NB4 (cell line): ENCODE measurements at places on chromosomes 13 and 19.

- no peak for DNase-seq
Observed at GRCh38 chr13:71751073-71751472, 115.9 kb downstream of the DACH1 start.

- no peak for DNase-seq
Observed at GRCh38 chr13:40460116-40460515, 206.3 kb downstream of the FOXO1 start.

DNA sequence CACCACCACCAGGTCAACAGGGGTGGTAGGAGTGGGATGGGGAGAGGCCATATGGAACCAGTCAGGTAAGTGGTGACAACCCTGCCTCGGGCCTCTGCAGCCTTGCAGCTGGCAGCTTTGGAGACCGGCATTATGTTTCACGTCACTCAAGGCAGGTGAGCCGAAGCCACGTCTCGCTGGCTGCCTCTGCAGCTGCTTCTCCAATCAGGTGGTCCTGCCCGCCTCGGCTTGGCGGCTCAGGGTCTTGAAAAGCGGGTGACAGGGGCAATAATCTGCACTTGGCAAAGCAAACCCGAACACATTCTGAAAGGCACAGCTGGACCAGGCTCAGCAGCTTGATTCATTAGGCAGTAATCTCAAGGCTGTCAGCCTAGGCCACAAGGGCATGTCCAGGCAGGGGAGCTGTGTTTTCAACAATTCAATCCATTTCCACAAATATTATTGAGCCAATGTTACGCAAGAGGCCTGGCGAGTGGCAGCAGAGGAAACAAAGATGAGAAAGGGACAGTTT lies 77.4 kb upstream of the PCDH8 start:
- no peak for DNase-seq

GRCh38 chr13:20654156-20654555 lies 49.3 kb upstream of the IL17D start:
- no peak for DNase-seq

DNA sequence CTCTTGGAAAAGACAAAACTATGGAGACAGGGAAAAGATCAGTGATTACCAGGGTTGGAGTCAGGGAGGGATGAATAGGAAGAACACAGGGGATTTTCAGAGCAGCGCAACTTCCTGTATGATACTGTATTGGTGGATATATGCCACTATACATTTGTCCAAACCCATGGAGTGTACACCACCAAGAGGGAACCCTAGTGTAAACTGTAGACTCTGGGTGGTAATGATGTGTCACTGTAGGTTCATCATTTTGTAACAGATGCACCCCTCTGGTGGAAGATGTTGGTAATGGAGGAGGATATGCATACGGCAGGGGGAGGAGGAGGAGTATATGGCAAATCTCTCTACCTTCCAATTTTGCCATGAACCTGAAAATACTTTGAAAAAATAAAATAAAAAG lies 68.1 kb downstream of the UFM1 start:
- peak; percentile 33 for DNase-seq

GRCh38 chr13:110374431-110375370 lies 67.6 kb downstream of the COL4A2 start:
- no peak for DNase-seq

- DNase-seq, result no peak
Observed at GRCh38 chr19:47352095-47352494, 3.0 kb downstream of the DHX34 start.

DNA sequence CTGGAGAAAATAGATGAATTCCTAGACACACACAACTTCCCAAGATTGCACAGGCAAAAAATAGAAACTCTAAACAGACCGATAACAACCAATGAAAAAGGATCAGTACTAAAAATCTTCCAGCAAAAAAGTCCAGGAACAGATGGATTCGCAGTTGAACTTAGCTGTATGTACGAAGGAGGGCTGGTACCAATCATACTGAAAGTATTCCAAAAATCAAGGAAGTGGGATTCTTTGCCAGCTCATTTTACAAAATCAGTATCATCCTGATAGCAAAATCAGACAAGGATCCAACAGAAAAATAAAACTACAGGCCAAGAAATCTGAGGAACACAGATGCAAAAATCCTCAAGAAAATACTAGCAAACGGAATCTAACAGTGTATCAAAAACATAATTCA lies 6.5 kb upstream of the LILRB2 start:
- no peak for DNase-seq

- DNase-seq, result no peak
Observed at GRCh38 chr13:59584761-59585670, 578.7 kb downstream of the DIAPH3 start.

GRCh38 chr19:32373585-32374295 lies 28.3 kb downstream of the ZNF507 start:
- DNase-seq, result no peak

DNA sequence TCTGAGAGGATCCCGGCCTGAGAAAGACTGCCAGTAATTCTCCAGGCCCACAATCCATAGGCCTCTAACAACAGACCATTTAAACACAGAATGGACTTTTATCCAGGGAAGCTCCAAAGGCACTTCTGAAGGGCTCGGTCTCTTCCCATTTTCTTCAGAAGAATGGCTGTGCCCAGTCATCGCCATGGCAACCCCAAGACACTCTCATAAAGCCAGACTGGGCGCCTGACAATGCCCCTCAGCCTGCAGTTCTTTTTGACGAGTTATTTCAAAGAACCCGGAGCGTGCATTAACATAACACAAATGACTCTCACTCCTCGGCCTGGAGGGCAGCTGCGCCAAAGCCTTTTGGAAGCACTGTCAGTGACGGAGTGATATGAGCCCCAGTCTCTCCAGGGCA lies 61.0 kb downstream of the RASA3 start:
- no peak for DNase-seq

DNA sequence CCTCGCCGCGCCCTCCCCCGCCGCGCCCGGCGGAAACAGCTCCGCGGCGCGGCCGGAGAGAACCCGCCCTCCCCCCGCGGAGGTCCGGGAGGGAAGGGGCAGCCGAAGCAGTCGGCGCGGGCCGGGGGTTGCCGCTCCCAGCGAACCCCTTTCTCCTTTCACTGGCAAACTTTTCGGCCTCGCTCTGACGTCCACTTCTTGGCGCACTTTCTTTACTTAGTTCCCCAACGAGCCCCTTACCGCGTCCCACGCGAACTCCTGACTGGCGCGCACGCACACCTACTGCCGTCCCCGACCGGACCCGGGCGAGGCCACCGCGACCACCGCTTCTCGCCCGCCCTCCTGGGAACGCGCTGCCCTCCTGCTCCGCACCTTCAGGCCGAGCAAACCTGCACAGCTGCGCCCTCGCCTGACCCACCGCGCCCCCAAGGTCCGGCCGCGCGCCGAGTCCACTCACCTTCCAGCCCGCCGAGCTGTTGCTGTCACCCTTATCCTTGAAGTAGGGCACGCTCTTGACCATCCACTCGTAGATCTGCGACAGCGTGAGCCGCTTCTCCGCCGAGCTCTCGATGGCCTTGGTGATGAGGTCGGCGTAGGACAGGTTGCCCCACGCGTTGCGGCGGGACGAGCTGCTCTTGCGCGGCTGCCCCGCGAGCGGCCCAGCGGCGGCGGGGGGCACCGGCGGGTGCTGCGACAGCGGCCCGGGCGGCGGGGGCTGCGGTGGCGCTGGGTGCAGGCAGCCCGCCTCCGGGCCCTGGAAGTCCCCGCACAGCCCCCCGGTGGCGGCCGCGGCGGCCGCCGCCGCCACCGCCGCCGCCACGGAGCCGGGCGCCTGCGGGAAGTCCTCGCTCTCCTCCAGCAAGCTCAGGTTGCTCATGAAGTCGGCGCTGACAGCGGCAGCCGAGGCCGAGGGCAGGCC lies 1.1 kb downstream of the FOXO1 start:
- peak; percentile 58 for DNase-seq

DNA sequence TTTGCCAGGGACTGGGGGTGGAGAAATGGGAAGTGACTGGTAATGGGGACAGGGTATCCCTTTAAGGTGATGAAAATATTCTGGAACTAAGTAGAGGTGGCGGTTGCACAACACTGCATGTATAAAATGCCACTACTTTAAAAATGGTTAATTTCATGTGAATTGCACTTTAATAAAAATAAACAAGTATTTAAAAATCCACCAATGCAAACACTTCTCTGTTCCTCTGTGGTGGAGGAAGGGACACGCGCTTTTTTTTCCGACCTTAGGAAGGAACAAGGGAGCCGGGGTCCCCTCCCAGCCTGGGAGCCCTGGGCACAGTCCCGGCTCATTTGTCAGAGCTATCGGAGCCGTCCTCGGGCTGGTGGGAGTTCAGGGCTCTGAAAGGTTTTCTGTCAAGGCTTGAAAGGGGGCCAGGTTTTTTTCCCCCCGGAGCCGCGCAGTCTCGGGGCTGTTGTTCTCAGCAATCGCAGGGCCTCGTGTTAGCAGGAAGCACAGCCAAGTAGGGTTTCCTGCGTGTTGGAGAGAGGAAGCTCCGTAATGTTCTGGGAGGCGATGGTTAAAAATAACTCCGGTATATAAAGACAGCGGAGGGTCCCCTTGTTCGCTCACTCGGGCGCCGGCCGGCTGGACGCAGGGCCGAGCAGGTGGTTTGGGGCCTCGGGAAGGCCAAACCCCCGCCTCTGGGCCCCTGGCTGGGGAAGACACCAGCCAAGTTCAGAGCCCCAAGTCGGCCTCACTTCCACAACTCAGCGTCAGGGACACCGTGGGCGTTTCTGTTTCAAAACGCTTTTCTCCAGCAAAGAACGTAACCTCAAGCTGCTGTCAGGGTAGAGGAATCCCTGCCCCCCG lies 41.2 kb upstream of the KLF2 start:
- peak; percentile 79 for DNase-seq

GRCh38 chr13:110509478-110509926 lies 52.0 kb downstream of the RAB20 start:
- no peak for DNase-seq

- DNase-seq, result no peak
Observed at GRCh38 chr19:51698296-51698695, 5.2 kb downstream of the SPACA6 start.

DNA sequence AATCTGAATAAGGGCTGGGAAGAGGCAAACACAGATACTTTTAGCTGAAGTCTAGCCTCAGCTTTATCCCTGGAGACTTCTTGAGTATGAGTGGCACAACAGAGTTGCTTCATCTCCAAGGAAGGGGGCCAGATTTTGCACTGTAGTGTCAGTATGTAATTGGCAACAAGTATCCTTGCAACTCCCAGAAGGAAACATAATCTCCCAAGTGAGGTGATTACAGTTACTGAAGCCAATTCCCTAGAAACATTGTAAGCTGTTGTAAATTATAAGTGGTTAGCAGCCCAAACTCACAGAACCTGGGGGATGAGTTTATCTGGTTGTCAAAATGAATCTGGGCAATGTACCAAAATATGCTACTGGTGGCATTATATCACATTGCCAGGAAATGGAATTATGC lies 2065.7 kb upstream of the PCDH20 start:
- no peak for DNase-seq

GRCh38 chr13:102724923-102725322 lies 30.1 kb upstream of the METTL21C start:
- DNase-seq, result peak; percentile 38
